ENCODE measurements at places on chromosomes 5 and 9.

DNA sequence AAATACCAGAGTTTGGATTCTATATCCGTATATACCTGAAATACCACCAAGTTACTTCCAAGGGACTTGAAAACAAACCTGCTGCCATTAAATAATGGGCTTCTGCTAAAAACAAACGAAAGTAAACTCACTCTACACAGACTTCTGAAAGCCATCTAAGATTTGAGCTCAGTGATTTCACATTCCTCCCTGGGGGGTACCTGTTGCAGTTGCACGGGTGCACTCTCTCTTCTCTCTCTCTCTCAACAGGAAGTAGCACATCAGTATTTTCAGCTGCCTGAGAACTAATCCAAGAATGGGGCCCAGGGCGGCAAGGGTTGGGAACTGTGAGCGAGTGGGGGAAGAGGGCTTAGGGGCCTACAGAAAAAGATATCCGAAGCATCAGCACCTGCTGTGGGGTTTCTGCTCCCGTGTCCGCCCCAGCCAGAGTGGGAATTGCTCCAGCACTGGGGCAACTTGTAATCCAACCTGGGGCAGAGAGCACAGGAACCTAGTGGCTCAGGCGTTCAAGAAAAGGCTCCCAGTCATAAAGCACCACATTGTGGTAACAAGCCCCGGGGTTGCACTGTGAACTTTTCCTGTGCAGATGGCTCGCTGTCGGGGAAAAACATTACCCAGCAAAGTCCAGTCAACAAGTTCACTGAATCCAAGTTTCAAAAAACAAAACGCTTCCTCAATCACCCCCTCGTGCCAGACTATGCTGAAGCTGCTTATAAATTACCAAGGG is 99.8 kb downstream of the EFNA5 start:
- DNase-seq = no peak

DNA sequence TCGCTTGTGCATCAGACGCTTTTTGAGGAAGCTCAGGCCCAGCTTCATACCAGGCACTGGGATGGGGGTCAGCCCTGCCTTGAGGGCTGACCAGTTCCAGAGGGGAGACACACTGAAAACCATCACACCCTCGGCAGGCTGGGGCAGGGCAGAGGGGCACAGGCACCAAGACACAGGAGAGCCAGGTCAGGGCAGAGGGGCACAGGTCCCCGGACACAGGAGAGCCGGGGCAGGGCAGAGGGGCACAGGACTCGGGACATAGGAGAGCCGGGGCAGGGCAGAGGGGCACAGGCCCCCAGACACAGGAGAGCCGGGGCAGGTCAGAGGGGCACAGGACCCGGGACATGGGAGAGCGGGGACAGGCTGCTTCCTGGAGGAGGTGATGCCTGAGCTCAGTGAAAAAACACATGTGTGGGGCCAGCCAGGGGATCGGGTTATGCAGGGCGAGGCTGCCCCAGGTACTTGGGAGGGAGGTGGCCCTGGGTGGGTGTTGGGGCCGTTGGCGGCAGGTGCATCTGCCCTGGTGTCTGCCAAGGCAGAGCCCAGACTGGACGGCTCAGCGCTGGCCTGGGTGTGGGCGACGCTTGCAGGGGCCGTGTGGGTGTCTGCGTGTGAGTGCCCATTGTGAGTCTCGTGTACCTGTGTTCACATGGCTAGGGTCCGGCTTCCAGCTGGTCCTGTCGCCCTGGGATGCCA is 15.1 kb upstream of the SLC2A6 start:
- no peak for DNase-seq

DNA sequence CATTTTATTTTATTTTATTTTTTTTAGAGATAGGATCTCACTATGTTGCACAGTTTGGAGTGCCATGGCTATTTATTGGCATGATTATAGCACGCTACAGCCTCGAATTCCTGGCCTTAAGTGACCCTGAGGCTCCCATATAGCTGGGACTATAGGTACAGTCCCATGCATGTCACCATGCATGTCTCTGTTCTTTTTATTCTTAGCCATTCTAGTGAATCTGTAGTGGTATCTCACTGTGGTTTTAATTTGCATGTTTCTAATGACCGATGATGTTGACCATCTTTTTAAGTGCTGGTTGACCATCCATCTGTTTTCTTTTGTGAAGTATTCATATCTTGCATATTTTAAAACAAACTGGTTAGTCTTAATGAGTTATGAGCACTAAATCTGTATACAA is 76.1 kb downstream of the SLC44A1 start:
- DNase-seq = no peak

DNA sequence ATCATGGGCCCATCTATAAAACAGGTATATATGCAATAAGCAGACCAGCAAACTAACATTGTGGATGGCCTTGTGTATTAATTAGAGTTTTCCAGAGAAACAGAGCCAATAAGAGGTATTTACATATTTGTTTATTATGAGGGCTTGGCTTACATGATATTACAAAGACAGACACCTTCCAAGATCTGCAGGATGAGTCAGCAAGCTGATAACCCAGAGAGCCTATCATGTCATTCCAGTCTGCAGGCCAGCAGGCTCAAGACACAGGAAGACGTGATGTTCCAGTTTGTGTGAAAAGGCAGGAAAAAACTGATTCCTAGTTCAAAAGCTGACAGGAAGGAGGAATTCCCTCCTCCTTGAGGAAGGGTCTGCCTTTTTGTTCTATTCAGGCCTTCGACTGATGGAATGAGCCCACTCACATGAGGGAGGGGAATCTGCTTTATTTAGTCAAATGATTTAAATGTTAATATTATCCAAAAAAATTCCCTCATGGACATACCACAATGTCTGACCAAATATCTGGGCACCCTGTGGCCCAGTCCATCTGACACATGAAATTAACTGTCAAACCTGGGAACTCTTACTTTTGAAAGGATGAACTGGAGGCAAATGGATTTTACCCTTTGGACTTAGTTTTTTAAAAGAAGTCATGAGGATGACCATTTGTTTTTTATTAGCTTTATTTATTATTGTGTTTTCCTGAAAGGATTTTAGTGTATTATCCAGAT is 161.2 kb upstream of the CHD1 start:
- DNase-seq = no peak

GRCh38 chr5:32168460-32169033 is 5.6 kb downstream of the GOLPH3 start:
- no peak for DNase-seq

DNA sequence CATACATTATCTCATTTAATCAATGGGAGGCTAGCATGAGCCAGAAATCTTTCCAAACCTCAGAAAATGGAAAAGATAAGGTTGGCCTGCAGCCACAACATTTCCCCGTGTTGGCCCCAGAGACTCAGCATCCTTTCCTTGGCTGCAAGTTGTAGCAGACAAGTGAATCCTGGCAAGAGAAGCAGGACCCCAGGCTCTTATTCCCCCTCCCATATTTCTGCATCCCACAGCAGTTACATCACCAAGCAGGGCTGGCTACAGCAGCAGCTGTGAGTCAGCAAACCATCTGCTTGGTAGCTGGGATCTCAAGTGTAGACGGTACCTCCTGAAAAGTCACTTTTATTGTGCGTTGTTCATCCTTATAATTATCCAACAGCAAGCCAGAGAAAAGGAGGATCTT is 212.4 kb downstream of the GNA14 start:
- no peak for DNase-seq

- peak; percentile 38 for DNase-seq
Measured at GRCh38 chr9:37466037-37466709, 923 bp upstream of the ZBTB5 start.

All from stimulated activated CD4-positive, alpha-beta T cell treated with anti-CD3 and anti-CD28 coated beads, Interleukin-4, amount 100 ng/mL, for 1 hour (primary cell).